Body of pancreas (tissue), 4 donors: ENCODE measurements at places on chromosomes 5 and 9. TPM values are rescaled to one million over a fixed set of nuclear protein-coding genes. Genes with fewer than 3 reads are reported as not detected.

NUTM2F gene
- total RNA-seq: not detected

OXCT1 gene
- 3.9 TPM for total RNA-seq

PCDHB6 gene
- total RNA-seq: 1.0 TPM

CARTPT gene
- total RNA-seq: not detected

SNX24 gene
- 6.7 TPM for total RNA-seq

GFM2 gene
- 14.5 TPM for total RNA-seq

- H3K4me3 ChIP-seq: no peak overlapping the region
- H3K27me3 ChIP-seq: no peaks in the 10 kb centered on the region
- H3K27ac ChIP-seq: no peak overlapping the region
- no peaks in the 10 kb centered on the region for H3K36me3 ChIP-seq
- peaks cover 12% of the 10 kb centered on the region for H3K4me1 ChIP-seq
These were observed 12.2 kb upstream of the SLC2A6 start for GRCh38 chr9:133490865-133491655.

GRCh38 chr5:55894135-55894534 is 43.0 kb downstream of the IL31RA start:
- H3K27ac ChIP-seq: no peak overlapping the region
- no peaks in the 10 kb centered on the region for H3K27me3 ChIP-seq
- H3K4me1 ChIP-seq: no peaks in the 10 kb centered on the region
- no peak overlapping the region for H3K4me3 ChIP-seq

DNA sequence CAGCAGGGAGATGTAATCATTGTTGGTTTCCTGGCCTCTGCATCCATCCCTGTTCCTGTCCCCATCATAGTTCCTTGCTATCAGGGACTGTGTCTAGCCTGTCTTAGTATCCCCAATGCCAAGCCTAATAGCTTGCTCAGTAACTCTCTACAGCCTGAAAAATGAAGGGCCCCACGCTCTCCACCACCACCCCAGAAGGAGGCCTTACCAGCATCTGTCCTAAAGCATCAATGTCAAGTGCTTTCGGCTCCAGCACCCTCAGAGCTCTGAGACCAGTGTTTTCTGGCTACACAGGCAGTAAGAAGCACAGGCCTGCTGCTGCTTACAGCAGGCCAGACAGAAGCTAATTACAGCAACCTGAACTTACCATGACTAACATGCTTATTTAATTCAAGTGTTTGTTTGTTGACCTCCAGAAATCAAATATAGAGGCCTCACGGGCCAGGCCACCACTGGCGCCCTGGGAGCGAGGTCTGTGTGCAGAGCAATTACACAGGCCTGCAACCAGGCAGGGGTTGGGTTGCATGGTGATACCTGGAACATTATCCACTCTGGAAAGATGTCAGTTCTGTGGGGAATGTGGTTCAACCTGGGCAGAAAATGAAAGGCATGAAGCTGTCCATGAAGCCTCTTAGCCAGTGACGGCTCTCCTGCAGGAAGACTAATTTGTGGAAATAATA is 124.3 kb downstream of the SLC1A3 start:
- H3K4me3 ChIP-seq: no peak overlapping the region
- H3K36me3 ChIP-seq: no peaks in the 10 kb centered on the region
- H3K4me1 ChIP-seq: no peaks in the 10 kb centered on the region
- no peak for DNase-seq
- H3K27ac ChIP-seq: no peak overlapping the region

- peaks cover 19% of the 10 kb centered on the region for H3K4me1 ChIP-seq
- no peaks in the 10 kb centered on the region for H3K36me3 ChIP-seq
- H3K27ac ChIP-seq: peak overlapping the region; percentile 58
- peak overlapping the region; percentile 74 for H3K4me3 ChIP-seq
- no peaks in the 10 kb centered on the region for H3K27me3 ChIP-seq
- DNase-seq: no peak
These were observed 456.0 kb downstream of the RAB3C start for GRCh38 chr5:59038798-59039295.

DNA sequence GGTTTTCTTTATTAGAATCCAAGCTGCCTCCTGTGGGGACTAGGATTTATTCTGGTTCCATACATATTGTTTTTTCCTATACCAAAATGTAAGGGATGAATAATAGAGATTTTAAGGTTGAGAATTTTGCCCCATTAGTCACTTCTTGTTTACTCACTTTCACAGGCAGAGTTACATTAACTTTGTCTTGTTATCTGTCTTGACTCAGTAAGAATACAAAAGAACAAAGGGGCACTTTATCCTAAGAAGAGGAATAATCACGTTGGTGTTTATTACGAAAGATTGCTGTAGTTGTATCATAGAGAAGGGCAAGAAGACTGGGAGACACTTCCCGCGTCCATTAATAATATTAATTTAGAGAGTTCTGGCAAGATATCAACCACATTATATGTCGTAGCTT is 599.7 kb upstream of the FTMT start:
- no peak overlapping the region for H3K4me3 ChIP-seq
- H3K4me1 ChIP-seq: peaks cover 3% of the 10 kb centered on the region
- no peak for DNase-seq
- H3K27ac ChIP-seq: no peak overlapping the region
- no peaks in the 10 kb centered on the region for H3K27me3 ChIP-seq

DNA sequence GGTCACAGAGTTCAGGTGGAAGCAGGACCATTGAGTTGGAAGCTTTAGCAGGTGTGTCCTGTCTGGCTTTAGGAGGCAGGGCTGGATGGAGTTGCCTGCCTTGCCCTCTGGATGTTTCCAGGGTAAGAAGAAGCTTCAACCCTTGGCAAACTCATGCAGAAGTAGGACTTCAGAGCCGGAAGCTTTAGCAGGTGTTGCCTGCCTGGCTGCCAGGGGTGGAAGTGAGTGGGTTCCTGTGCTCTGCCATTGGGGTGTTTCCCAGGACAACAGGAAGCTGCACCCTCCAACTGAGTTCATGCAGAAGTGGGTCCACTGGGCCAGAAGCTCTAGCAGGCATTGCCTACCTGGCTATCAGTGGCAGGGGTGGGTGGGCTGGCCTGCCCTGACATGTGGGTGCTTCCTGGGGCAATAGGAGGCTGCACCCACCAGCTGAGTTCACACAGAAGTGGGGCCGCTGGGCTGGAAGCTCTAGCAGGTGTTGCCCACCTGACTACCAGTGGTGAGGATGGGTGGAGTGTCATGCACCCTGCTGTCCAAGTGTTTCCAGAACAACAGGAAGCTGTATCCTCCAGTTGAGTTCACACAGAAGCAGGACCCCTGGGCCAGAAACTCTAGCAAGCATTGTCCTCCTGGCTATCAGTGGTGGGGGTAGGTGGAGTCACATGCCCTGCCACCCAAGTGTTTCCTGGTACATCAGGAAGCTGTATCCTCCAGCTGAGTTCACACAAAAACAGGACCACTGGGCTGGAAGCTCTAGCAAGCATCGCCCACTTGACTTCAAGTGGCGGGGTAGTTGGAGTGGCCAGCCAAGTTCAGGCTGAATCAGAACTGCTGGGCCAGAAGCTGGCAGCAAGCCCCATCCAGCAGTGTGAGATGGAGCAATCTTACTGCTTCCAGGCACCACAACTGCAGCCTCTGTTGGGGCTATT is 24.6 kb downstream of the LOX start:
- no peak overlapping the region for H3K27ac ChIP-seq
- DNase-seq: peak; percentile 4
- H3K36me3 ChIP-seq: no peaks in the 10 kb centered on the region
- no peak overlapping the region for H3K4me3 ChIP-seq
- H3K27me3 ChIP-seq: no peaks in the 10 kb centered on the region

DNA sequence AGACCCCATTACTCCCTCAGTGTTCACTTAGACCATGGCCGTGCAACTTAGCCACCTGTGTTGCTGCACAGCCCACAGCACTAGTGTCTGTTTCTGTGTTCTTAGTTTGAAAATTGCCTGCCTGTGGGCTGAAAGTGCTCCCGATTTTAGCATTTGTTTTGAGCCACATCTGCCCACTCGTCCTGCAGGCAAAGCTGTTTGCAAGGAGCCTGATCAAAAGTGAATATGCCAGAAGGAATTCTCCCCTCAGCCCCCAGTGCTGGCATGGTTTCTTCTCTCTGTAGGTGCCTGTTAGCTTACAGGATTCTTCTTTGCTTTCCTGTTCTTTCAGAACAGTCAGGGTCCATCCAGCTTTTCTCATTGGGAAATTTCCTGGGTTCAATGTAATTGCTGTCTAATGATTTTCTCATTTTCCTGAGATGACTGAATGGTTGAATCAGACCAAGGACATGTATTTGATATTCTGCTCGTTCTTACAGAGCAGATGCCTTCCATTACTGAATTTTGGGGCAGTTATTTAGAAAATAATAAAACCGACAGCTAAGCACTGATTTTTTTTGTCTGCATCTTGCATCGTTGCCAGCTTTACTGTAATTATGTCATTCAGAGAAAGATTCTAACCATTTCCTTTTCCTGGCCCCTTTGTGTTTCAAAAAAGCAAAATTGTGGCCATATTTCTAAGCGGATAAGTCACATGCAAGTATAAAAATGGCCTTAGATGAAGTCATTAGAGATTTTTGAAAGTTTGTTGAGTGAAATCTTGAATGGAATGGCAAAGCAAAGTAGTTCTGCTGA is 111.1 kb upstream of the CKMT2 start:
- H3K4me3 ChIP-seq: no peak overlapping the region
- H3K36me3 ChIP-seq: no peaks in the 10 kb centered on the region
- H3K27ac ChIP-seq: no peak overlapping the region
- no peaks in the 10 kb centered on the region for H3K4me1 ChIP-seq
- no peak for DNase-seq

DNA sequence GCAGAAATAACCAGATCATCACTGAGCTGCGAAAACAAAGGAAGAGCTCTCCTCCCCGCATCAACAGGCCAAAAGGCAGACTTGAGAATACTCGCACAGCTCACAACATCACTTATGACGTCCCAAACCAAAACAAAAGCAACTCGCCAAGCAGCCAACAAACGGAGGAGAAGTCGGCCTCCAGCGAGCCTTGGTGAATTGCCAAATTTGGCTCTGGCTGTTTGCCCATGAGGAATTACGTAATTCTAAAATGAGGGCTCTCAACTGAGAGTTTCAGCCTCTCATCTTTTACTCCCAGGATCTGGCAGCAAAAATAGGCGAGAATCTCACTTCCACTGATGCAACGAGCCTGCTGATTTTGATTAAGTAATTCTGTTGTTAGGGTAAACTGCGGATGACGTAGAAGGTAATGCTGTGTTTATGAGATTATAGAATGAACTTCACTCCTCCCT is 51.7 kb upstream of the SEMA6A start:
- H3K4me3 ChIP-seq: no peak overlapping the region
- H3K4me1 ChIP-seq: peaks cover 18% of the 10 kb centered on the region
